T-helper 9 cell (primary cell): ENCODE measurements at places on chromosomes 16 and 17.

DNA sequence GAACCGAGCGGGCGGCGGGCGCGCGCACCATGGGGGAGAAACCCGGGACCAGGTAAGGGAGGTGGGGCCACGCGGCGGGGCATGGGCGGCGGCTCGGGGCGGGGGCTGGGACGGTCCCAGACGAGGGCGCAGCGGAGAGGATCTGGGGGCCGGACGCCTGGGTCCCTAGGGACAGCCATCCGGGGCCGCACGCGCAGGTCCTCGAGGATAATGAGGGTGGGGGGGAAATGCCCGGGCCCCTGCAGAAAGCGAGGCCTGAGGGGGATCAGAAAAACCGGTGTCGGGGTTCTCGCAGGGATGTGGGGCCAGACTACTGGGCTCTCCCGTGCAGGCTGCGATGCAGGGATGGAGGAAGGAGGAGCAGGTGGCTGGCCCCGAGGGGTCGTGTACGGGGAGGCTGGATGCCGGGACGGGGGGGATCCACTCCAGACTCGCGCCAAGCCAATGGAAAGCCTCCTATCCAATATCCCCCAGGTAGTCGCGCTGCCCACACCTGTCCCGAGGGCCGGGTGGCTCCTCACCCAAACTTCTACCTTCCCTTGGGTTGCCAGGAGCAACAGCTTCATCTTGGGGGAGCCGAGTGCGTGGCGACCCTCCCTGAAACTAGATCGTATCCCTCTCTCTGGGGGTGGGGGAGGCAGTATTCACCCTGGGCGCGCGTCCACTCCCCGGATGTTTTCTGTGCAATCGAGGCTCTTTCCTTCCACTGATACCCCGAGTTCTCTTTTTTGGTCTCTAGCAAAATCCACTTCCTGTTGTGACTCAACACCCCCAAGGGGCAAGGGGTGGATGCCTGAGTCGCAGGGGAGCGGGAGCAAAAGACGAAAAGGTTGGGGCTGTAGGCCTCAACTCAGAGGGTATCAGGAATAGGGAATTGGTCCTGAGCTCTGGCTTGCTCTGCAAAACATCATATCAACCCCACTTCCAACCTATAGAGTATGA, 532 bp downstream of the ARRB2 start:
- DNase-seq, result peak; percentile 32

- no peak for DNase-seq
Observed at GRCh38 chr17:67281053-67281452, 36.1 kb upstream of the HELZ start.

DNA sequence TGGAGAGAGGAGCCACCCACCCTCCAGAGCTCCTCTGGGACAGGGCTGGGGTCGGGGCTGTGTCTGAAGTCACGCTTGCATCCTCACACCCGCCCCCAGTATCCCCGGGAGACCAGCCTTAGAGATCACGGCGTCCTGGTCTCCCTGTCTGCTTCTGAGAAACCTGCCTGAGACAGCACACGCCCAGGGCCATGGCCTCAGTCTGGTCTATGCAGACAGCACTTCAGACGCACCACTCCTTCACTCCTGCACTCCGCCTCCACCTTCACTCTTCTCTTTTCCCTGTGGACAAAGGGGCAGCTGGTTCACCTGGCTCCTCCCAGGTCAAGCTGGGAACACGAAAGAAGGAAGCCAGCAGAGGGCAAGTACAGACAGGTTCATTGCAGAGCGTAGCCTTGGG, 248.0 kb upstream of the GSE1 start:
- no peak for DNase-seq

DNA sequence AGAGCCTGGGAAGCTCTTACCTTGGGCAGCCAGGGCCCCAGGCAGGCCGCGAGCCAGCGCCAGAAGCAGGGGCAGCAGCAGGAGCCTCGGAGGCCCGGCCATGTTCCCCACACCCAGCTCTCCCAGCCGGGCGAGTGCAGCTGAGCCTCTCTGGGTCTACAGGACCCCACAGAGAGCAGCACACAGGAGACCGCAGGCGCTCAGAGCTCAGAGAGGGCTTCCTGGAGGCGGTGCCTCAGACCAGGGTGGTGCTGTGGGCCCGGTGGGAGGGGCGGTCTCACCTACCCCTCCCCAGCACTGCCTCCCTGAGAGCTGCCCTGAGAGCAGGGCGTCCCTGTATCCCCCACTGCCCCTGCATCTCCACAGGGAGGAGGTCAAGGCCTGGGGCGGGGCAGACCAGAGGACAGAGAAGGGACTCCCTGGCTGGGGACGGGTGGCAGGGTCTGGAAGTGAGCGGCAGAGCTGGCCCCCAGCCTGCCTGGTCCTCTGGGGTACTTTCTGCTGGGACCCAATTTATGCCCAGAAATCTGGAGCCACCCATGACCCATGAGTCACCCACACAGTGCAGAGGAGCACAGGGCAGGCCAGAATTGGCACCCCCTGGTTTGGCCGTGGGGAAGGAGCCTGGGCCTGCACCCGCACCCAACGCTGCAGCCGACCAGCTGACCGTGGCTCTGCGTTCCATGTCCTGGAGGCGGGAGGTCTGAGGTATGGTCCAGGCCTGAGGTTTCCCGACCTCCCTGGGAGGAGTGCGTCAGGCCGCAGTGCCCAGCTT, at the start of gene CD7:
Gene CD7, minus strand, starts transcription at position 215 of the 775 bp plus-strand sequence. Its CDS starts 113 bp downstream, at position 102.
- peak; percentile 49 for DNase-seq

DNA sequence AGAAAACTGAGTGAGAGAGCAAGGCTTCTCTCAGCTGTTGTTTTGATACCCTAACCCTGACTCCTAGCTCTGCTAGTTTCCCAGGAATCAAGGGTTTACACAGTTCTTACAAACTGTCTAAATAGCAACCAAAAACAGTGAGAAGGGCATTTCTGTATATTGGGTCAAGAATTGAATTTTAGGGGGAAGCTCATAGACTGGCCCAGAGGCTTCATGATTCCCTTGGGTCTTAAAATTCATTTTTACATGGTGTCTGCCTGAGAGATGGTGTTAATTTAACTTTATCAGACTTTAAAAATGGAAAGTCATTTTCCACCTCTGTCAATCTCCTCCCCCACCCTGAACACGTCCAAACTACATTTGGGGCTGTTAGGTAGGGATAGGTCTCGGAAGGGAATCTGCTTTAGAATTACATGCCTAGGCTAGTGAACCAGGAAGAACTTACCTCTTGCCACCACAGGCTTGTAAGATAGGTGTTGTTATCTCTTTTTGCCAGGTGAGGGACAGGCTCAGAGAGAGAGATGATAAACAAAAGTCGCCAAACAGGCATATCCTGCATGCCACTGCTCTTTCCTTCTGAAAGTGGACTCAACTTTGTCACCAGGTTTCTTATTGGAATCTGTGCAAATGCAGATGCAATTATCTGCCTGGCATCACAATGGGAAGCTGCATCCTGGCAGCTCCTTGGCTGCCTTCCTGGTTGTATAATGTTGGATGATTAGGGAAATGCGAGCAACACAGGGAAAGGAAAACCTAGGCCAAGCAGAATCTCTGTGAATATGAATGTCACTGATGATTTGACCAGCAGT, 3.1 kb downstream of the PHAF1 start:
- no peak for DNase-seq

DNA sequence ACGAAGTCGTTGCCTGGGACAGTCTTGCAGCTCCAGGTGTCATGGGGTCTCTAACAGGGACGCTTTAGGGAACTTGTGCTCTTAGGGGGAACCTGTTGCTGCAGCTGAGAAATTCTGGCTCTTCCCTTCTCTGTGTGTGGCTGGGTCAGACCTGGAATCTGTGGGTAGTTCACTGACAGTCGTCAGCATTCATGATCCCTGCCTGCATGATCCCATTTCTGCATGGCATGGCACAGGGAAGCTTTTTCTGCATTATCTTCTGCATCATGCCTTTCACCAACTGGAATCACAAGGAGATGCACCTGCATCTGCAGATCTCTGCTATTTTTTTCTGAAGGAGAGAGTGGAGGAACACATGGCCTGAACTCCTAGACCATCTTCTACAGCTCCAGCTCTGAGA, 85.6 kb downstream of the SOX9 start:
- DNase-seq, result no peak

GRCh38 chr17:3782751-3783150, 18.2 kb downstream of the ITGAE start:
- no peak for DNase-seq

- DNase-seq, result no peak
Observed at GRCh38 chr16:67606632-67607031, 38.3 kb upstream of the CARMIL2 start.

GRCh38 chr16:80288616-80289015, 252.2 kb upstream of the DYNLRB2 start:
- DNase-seq, result no peak

DNA sequence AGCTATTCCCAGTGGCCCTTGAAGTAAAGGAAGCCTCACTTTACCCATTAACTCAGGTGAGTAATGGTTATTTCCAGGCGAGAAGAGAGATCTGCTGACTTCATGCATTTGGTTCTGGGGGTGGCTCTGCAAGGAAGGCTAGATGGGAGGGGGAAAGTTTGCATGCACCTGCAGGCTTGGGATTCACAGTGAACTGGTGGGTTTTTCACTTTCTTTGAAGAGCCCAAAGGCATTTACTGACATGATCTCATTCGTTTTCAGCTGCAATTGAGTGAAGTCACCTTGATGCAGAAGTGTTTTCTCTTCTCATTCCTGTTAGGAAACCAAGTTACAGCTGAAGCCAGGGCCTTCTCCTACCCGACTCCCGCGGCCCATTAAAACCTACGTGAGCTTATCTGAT, 131.0 kb upstream of the N4BP1 start:
- no peak for DNase-seq

DNA sequence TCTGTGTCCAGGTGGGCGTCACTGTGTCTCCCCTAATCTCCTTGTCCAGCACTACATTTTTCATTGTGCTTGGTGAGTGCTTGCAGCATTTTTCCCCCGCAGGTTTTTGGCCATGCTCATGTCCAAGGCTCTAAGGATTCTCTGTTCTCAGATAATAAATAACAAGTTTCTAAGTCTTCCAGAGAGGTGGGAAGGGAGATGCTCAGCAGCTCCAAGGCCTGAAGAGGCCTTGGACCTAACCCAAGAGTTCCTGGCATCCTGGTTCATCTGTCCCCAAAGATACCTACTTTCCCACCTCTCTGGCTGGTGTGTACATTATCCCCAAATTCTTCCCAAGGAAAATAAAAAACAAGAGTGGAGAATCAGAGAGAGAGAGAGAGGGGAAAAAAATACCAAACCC, 45.3 kb downstream of the MEOX1 start:
- DNase-seq, result no peak

GRCh38 chr17:67679721-67680120, 38.0 kb upstream of the NOL11 start:
- no peak for DNase-seq

- peak; percentile 97 for DNase-seq
Observed at GRCh38 chr17:49677134-49677932, 564 bp downstream of the SPOP start.

- no peak for DNase-seq
Observed at GRCh38 chr17:3879186-3879585, 13.7 kb downstream of the CAMKK1 start.

DNA sequence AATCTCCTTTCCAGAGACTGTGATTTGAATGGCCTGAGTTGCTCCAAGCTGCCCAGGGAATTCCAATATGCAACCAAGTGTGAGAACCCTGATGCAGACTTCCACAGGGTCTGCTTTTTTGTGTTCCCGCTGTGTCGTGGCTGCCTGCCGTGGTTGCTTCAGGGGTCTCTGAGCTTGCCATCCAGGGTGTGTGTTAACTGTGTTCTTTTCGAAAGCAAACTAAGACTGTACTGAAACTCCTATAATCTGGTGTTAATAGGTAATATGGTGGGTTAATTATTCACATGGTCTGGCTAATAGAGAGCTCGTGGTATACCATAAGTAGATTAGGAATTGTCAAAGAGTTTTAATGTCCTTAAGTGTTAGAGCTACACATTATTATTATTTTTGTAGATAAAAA, 20.7 kb downstream of the UBN1 start:
- no peak for DNase-seq

- no peak for DNase-seq
Observed at GRCh38 chr17:79991924-79992648, 43.6 kb downstream of the TBC1D16 start.

DNA sequence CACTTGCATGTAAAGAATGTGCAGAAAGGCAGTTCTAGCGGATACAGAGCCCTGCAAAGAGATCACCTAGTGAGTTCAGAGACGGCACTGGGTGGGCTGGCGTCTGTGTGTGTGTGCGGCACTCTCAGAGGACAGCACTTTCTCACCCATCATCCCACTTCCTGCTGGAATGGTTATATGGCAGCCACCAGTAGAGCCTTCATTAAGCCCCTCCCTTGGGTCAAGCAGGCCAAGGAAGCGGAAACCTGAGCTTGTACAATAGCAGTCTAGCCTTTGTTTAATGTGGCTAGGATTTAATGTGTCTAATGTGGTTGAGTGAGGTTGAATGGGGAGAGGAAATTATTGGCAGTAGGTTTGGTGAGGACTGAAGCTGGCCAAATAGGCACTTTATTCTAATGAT, 88.3 kb upstream of the ELAC2 start:
- DNase-seq, result no peak

- DNase-seq, result no peak
Observed at GRCh38 chr16:85321509-85322271, 209.4 kb upstream of the CIBAR2 start.

DNA sequence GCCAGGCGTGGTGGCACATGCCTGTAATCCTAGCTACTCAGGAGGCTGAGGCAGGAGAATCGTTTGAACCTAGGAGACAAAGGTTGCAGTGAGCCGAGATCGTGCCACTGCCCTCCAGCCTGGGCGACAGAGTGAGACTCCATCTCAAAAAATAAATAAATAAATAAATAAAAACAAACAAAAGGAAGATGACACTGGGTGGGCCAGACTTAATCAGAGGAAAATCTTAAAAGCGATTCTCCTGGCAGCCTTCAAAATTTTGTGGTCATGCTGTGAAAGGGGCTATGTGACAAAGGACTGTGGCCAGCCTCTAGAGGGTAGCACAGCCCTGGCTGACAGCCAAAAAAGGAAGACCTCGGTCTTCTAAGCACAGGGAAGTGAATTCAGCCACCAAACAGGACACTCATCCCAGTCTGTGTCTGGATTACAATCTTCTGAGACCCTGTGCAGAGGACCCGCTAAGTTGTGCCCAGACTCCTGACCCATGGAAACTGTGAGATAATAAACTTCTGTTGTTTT, 391.1 kb downstream of the CNTNAP4 start:
- DNase-seq, result no peak

DNA sequence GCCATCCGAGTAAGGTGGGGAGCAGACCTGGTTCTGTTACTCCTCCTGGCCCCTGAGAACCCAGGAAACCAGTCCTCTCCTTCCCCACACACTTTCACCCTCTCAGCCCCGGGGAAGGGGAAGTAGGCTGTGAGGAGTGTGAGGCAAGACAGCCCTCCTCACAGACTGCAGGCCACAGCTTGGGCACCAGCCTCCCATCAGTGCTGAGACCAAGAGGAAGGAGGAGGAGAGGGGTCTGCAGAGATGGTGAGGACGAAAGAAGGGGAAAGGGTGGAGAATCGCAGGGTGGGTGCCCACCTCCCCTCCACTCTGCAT, 7.0 kb downstream of the G6PC3 start:
- no peak for DNase-seq
